ENCODE measurements at places on chromosomes 16 and 17.

GRCh38 chr17:38442548-38442947, 14.3 kb downstream of the ARHGAP23 start:
- DNase-seq = no peak

GRCh38 chr16:64730261-64730660, 391.6 kb downstream of the CDH11 start:
- no peak for DNase-seq

- DNase-seq = no peak
Observed at GRCh38 chr16:23410176-23410575, 42.8 kb downstream of the COG7 start.

DNA sequence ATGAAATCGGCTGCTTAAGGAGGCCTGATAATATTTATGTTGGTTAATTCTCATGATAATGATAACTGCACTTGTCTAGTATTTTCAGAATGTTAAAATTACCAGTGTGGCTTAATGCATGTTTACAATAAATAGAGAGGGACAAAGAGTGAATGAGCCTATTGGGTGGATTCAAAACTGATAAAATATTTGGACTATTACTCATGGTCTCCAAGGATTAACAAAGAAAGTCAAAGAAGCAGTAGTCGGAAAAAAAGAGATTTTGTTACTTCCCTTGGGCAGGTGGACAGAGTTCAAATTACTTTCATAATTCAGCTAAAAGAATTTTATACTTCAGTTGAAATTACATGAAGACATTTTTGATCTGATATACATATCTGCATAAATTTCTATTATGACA, 258.2 kb upstream of the PMFBP1 start:
- no peak for DNase-seq

DNA sequence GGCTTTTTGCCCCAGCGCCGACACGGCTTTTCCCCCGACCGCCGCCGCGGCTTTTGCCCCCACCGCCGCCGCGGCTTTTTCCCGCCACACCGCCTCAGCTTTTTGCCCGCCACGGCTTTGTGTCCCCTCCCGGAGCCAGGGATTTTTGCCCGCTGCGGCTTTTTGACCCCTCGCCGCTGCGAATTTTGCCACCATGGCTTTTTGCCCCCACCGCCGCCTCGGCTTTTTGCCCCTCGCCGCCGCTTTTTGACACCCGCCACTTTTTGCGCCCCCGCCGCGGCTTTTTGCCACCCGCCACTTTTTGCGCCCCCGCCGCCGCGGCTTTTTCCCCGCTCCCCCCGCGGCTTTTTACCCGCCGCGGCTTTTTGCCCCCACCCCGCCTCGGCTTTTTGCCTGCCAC, 1342.5 kb downstream of the TP53TG3F start:
- no peak for DNase-seq

- DNase-seq = no peak
Observed at GRCh38 chr16:17939723-17940122, 396.8 kb downstream of the NPIPA8 start.

- no peak for DNase-seq
Observed at GRCh38 chr16:87345726-87346424, 28.7 kb upstream of the C16orf95 start.

DNA sequence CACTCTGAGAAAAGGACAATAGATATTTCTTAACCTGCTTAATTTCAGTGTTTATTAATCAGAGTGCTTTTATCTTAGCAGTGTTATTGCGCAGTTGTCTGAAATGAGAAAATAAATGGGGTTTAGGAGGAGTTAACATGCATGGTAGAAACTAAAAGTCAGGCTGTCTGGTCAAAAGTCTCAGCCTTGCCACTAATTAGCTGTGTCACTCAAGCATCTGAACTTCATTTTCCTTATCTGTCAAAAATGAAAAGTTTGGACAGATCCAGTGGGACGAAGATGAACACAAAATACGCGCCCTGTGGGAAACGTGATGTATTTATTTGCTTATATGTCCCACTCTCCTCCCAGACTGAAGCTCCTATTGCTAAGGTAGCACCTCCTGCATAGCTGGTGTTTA, 6.3 kb upstream of the MEIOB start:
- DNase-seq = no peak

DNA sequence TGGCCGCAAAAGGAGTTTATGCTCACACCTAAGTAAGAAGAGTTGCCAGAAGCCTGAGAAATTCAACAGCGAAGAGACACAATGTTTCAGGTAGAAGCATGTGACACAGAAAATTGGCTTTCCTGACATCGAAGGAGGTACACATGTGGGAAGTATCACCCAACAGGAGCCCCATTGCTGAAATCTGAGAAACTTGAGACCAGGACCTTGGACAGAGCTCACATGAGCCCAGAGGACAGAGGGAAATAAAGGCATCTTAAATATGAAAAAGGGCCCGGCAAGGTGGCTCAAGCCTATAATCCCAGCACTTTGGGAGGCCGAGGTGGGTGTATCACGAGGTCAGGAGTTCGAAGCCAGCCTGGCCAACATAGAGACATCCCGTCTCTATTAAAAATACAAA, 304.1 kb upstream of the C16orf82 start:
- DNase-seq = no peak

DNA sequence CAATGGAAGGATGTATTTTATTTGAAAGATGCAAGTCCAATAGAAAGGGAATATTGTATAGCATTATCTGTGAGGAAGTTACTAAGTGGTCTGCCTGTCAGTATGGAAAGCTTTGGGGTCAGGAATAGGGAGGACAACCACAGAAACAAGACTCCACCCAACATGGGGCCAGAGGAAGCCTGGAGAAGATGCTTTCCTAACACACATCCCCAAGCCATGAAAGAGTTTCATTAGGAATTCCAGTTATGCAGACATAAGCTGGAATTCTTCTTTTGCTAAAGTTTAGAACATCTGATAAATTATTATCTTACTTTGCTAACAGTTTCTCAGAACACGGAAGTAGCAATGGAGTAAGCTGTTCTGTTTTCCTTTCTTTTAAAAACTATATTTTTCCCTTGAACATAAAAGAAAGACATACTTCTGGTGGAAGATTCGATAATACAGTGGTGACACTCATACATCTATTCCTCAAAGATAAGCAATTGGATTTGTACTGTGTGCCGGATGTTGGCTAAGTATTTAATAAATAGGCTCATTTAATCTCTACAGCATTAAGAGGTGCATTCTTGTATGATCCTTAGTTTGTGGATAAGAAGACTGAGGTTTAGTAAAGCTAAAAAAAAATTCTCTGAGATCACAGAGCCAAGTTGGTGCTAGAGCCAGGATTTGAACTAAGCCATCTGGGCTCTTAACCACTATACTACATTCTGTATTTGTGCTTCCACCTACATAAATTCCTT, 51.0 kb upstream of the GAS7 start:
- no peak for DNase-seq

- DNase-seq = no peak
Observed at GRCh38 chr16:81607006-81607405, 162.4 kb downstream of the CMIP start.

- DNase-seq = no peak
Observed at GRCh38 chr17:73827627-73828291, 183.5 kb upstream of the SDK2 start.

DNA sequence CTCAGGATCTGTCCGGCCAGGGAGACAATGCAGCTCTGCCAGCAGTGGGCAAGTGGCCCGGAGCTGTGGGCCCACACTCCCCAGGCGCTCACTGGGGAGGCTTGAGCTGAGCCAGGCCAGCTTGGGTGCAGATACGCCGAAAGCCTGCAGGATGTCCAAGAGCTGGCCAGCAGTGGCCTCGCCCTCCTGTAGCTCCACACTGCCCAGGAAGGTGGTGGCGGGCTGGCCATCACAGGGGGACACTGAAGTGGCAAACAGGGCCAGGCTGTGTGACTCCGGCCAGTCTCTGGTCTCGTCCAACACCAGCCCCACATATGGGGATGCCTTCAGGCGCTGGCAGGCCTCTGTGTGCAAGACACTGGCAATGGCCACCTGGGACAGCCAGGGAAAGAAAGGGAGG, 9.6 kb downstream of the C17orf113 start:
- no peak for DNase-seq

DNA sequence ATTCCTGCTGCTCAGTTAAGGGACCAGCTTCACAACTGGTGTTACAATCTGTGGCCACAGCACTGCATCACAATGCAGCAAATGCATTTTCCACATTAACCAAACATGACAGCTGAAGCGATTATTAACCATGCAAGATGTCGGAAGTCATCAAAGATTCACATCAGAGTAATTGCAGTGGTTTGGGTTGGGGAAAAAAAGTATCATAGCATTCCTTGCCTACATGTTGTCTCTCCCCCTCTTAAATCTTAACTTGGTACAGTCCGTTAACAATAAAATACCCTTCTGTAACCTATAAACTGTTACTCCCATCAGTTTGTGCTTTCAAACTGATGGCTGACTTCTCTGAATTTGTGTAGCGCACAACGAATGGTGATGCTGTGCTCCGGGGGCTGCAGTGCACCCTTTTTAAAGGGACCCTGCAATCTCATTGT, 51.6 kb downstream of the NUP93 start:
- no peak for DNase-seq

- no peak for DNase-seq
Observed at GRCh38 chr17:73740370-73740769, 96.1 kb upstream of the SDK2 start.

GRCh38 chr17:65202844-65203571, 65.8 kb downstream of the RGS9 start:
- DNase-seq = no peak

GRCh38 chr16:31064882-31065461, 9.1 kb downstream of the ZNF668 start:
- DNase-seq = no peak

- DNase-seq = no peak
Observed at GRCh38 chr16:83147244-83147643, 520.5 kb downstream of the CDH13 start.

- DNase-seq = no peak
Observed at GRCh38 chr17:40448213-40448638, 5.0 kb downstream of the IGFBP4 start.

GRCh38 chr16:84518804-84519341, 14.4 kb upstream of the MEAK7 start:
- DNase-seq = peak; percentile 27

GRCh38 chr17:28081467-28081866, 39.0 kb downstream of the NLK start:
- DNase-seq = no peak

GRCh38 chr16:67150833-67151396, at the start of gene B3GNT9:
TSS of gene B3GNT9 (minus strand) at chr16:67150998. CDS start at chr16:67150485, 513 bp downstream.
- no peak for DNase-seq

DNA sequence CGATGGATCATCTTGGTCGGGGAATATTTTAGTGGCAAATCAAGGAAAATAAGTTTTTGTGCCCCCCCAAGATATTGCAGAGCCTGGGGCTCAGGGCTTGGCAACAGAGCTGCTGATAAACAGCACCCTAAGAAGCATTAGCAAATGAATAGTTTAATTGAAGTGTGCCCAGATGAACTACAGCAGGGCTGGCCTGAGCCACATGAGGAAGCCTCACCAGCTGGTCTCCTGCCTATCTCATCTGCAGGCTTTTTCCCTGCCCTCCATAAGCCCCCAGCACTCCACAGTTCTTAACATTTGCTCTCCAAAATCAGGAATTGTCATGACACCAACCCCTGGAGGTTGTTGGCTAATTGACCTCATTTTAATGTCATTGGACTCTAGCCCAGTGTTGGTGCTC, 480.2 kb downstream of the HS3ST3B1 start:
- DNase-seq = no peak

DNA sequence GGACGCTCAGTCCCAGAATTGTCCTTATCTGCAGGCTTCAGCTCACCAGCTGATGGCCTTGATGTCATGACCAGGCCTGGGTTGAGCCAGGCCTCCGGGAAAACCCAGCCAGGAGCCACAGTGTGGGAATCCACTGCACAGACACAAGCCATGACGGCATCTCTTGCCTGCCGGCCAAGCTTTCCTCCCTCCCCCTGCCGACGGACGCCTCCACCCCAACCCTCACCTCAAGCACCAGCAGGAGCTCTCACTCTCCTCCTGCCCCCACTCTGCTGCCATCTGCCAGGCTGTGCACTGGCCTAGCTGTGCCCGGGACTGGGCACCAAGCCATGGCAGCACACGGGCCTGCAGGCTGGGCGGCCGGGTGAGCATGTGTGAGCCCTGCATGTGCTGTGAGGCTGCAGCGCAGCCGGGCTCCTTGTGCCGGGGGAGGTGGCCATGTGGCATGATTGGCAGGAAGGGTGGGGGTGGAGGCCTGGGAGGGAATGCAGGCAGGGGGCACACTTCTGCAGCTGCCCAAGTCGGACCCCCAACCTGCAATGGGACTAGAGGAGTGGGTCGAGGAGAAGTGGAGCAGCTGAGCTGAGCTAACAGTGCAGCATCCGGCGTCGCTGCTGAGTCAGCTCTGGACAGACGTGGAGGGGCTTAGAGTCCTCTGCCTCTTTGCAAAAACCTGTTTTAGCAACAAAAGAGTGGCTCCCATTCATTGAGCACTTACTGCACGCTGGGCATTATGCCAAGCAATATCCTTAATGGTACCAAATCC, 268.5 kb downstream of the CBLN1 start:
- DNase-seq = no peak

DNA sequence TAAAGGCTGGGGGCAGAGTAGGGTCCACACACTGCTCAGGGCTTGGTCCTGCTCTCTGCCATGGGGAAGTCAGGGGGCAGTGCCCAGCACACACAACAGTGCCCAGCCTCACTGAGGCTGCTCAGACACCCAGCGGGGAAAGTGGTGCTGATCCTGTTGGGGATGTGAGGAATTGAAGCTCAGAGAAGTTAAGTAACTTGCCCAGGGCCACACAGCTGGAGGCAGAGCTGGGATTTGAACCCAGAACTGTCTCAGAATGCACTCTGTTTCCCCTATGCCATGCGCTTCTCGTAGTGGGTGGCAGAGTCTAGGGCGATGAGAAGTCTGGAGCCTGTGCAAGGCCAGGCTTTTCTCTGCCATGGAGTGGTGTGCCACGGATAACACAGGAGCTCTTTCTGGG, 59.3 kb downstream of the SDK2 start:
- no peak for DNase-seq

DNA sequence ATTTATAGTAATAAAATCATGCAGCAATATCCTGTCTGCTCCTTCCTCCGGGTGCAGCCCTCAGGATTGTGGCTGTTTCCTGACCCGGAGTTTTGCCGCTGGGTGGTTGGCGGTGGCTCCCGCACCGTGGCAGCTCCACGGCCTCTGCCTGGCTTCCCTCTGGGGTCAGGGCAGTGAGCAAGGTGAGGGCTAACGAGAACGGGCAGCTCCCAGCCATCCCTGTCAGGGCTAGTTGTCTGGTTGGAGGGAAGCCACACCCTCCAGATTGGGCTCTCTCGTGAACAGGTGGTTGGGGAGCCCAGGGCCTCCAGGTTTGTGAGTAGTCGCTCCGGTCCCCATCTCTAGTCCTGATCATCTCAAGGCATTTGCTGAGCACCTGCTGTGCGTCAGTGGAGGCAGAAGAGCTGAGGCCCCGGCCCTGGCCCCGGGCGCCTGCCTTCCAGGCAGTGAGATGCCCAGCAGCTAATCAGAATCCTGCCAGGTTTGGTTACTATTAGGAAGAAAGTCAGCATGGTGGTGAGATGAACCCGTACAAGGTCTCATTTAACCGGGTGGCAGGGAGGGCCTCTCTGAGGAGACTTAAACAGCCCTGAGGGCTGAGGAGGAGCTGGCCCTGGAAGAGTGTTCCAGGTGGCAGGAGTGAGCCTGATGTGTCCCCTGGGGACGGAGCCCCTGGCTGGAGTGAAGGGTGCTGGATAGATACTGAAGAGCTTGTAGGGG, 2.3 kb upstream of the NUDT16L1 start:
- no peak for DNase-seq
